ENCODE measurements at places on chromosomes 1 and 21.

- DNase-seq: no peak
Measured at GRCh38 chr21:42474043-42474831, 21.8 kb downstream of the RSPH1 start.

- DNase-seq: no peak
Measured at GRCh38 chr1:73832276-73833181, 365.4 kb downstream of the LRRIQ3 start.

DNA sequence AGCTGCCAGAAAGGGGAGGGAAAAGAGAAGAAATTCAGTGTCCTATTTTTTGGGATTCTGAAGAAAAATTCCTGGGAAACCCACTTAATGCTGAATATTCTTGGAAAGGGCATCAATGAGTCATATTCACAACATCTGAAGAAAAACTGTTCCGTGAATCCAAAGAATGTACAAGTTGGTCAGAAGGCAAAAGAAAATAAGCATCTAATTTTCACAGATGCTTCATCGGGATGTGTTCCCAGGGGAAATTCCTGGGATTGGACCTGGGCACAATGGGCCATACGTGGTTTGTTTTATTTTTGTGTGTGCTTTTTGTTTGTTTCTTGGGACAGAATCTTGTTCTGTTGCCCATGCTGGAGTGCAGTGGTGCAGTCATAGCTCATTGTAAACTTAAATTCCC is 112.2 kb downstream of the MAP3K21 start:
- no peak for DNase-seq

GRCh38 chr21:41233916-41234315 is 66.0 kb downstream of the BACE2 start:
- DNase-seq: no peak

GRCh38 chr1:72516264-72516663 is 233.9 kb upstream of the NEGR1 start:
- no peak for DNase-seq

Data from activated CD8-positive, alpha-beta memory T cell treated with anti-CD3 and anti-CD28 coated beads for 1 hour (primary cell).